Stimulated activated CD4-positive, alpha-beta T cell treated with anti-CD3 and anti-CD28 coated beads, TNF-alpha, amount 100 ng/mL, for 1 hour (primary cell): ENCODE measurements at places on chromosomes 2 and 18.

DNA sequence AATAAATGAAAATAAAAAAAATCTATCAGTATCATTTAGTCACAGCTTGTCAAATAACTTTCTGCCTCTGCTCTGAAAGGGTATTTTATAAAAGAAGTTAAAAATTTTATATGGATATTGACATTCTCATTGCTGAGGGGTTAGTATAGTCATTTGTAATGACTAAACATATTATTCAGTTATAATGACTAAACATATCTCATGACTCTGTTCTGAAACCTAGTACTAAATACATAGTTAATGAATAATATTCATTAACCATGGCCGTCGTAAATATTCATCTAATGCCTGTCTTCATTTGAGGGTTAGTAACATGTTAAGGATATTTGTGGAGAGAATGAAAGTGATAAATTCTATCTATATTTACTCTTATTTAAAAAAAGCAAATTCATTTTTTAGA is 69.1 kb upstream of the MAP4K3 start:
- DNase-seq = no peak

DNA sequence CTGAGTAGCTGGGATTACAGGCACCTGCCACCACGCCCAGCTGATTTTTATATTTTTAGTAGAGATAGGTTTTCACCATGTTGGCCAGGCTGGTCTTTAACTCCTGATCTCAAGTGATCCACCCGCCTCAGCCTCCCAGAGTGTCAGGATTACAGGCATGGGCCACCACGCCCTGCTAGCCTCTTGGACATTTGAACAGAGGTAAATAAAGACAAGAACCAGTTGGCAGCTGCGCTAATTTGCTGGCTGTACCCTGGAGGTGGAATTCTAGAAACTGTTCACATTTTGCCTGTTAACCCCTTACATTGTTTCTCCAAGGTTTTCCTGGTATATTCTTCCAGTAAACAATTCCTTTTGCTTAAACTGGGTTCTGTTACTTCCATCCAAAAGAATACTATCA is 132.9 kb downstream of the CDH2 start:
- DNase-seq = no peak

GRCh38 chr2:4346628-4347027 is 643.3 kb downstream of the DCDC2C start:
- no peak for DNase-seq

DNA sequence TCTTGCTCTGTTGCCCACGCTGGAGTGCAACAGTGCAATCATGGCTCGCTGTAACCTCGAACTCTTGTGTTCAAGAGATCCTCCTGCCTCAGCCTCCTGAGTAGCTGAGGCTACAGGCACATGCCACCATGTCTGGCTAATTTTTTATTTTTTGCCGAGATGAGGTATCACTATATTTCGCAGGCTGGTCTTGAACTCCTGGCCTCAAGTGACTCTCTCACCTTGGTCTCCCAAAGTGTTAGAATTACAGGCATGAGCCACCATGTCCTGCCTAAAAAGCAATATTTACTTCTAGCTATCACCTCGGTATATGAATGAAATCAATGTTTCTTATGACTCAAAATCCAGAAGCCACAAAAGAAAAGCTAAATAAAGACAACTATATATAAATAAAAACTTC is 2.2 kb downstream of the BUB1 start:
- DNase-seq = no peak

DNA sequence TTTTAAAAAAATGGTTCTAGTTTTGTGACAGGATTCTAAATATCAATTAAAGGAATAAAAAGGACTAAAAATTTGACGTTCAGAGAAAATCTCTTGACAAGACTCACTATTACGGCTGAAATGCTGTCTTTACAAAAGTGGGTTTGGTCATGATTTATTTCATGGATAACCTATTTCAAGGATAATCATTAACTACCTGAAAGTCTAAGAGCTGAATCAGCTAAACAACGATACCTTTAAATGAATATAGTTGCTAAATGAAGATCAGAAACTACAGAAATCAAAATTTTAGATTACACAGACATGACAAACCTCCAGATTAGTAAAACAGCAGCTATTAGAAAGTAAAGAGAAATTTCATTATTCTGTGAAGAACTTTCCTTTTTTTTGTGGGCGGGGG is 35.7 kb downstream of the RTTN start:
- DNase-seq = no peak

DNA sequence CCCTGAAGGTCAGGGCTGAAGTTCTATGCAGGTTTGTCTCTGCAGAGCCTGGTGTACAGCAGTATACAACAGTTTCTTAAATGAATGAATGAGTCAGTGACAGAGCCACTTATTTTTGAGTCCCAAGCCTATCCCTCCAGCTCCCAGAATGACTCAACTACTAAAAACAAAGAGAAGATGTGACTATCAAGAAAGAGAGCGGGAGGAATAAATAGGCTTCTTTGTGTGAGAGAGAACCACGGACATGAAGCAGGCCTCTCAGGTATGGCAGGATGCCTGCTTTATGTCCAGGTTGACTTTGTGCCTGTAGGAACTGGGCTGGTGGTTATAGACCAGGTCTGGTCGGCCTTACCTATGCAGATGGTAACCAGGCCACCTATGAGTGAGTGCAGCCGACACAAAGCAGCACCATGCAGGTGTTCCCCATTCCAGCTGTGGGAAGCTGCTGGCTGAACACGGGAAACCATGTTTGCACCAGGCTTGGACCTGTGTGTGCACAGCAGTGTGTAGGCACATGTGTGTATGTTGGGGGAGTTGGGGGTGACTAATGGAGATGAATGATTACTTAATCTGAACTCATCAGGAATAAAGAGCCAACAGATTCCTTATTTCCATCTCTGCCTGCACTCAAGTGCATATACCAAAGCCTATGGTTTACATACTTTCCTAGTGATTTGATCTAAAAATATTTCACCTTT is 171.0 kb downstream of the OSR1 start:
- no peak for DNase-seq

GRCh38 chr18:62777814-62778213 is 62.5 kb downstream of the PHLPP1 start:
- DNase-seq = no peak

- no peak for DNase-seq
Measured at GRCh38 chr2:232817756-232818155, 41.4 kb upstream of the KCNJ13 start.

DNA sequence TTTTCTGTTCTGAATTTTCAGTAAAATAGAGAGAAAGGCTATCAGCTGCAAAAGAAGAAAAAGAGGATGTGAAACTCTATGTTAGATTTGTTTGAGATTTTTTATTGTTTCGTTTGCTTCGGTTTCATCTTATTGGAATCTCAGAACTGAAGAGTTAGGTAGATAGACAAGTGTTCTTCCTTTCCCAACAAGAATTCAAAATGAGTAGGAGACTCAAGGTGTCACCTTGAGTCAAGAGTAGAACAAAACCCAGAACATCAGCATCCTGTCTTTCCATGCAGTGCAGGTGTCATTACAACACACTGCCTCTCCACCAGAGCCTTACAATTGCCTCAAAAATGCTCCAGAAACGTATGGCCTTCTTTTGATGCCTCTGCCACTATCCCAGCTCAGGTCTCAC is 21.1 kb downstream of the NBAS start:
- no peak for DNase-seq

- no peak for DNase-seq
Measured at GRCh38 chr18:7000484-7001096, 117.0 kb downstream of the LAMA1 start.

DNA sequence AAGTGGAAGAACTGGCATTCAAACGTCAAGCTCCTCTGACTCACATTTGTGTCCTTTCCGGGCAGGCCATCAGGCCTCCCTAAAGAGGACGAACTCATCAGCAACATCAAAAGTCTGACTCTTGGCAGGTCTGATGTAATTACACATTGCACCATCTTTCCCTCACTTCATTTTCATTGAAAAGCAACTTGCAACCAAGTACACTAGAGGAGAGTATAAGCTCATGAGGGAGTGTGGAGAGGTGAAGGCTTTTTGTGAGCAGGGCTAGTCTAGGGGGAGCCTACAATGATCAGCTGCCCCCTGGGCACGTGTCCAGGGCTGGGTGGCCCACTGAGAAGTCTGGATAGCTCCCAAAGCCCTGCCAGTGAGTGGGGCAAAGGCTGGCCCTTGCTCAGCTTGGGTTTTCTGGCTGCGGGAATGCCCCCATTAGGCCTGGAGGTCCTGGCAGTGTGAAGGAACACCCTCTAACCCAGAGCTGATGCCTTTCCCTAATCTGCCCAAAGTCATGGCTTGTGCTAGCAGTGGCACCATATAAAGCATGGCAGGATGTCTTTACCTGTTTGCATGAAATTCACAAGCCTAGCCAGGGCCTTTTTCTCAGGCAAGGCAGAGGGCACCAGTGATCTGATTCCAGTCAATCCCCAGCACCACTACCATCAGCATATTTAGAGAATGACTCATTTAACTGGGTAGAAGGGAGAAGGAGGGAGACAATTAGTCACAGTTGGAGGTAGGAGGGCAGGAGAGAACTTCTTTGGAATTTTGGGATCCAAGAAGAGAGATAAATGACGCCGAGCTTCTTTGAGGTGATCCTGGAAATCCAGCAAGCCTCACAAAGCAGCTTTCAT is 8.5 kb upstream of the DAW1 start:
- no peak for DNase-seq

DNA sequence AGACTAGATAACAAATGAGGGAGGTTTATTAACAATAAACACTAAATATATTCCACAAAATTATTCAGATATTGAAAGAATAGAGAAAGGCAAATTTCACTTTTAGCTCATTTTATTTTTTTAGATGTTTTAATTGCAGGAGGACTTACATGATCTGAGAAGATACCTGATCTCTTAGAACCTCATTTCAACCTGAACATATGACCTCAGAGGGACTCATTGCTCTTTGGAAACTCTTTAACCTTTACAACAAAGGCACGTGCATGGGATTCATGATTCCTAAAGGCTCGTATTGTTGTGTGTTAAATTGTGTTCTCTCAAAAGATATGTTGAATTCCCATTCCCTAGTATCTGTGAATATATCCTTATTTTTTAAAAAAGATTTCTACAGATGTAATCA is 35.7 kb upstream of the ITGA4 start:
- DNase-seq = no peak

DNA sequence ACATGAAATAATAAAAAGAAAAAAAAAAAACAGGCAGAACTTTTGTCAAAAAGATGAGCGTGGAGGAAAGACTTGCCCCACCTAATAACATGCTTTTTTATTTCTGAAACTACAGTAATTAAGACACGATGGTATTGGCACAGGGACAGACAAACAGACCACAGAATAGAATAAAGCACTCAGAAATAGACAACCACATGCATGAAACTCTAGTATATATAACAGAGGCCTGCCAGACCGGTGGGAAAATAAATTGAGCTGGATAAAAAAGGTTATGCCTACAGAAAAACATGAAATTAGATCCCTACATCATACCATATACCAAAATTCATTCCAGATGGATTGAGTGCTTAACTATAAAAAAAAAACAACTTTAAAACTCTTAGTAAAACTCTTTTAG is 163.1 kb downstream of the NRP2 start:
- DNase-seq = no peak

DNA sequence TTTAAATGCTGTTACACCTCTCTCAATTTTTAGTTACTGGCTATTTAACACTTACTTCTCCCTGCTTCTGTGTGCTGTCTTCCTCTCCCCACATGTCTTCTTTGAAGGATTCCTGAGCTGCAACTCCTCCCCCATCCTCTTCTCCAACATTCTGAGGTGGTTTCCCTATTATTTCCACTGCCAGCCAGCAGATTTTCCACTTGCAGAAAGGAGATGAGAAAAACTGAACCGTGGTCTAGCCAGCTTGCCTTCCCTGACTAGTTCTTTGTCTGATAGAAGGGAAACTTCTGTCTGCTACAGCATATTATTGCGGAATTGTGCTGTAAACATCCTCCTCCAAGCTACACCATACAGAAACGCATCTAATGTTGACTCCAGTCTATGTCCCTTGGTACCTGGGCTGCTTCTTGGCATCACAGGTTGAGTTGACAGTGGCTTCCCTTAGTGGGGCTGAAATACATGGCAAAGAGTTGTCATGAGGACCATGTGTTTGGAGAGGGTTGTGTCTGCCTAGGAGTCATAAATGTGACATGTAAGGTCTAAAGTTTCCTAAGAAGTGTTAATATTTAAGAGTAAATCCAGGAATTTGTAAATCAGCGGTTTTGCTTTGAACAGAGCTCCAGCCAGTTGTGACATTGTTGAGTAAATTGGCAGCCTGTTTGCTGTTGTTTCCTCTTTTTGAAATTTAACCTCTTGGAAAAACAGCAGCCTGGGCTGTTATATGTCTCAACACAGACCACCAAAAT is 68.3 kb upstream of the RND3 start:
- DNase-seq = no peak

- DNase-seq = no peak
Measured at GRCh38 chr2:73856214-73856613, 27.5 kb downstream of the STAMBP start.

DNA sequence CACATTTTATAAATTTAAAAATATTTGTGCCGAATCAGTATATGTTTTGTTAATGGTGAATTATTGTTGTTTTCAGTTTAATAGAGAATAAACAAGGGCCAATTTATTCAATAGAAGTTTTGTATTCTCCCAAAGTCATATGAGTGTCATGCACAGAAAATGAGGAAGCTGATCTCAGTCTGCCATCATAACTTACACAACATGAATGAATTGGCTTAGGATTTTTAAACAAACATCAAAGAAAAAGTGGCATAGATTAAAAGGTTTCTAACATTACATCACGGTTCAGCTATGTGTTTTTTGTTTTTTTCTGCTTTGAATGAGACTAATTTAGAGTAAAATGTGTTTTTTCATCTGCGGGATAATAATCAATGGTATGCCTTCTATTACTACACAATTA is 123.4 kb upstream of the CTNNA2 start:
- DNase-seq = no peak

GRCh38 chr2:56519806-56520205 is 336.0 kb downstream of the CCDC85A start:
- no peak for DNase-seq

- no peak for DNase-seq
Measured at GRCh38 chr2:144479138-144479537, 40.8 kb downstream of the ZEB2 start.

DNA sequence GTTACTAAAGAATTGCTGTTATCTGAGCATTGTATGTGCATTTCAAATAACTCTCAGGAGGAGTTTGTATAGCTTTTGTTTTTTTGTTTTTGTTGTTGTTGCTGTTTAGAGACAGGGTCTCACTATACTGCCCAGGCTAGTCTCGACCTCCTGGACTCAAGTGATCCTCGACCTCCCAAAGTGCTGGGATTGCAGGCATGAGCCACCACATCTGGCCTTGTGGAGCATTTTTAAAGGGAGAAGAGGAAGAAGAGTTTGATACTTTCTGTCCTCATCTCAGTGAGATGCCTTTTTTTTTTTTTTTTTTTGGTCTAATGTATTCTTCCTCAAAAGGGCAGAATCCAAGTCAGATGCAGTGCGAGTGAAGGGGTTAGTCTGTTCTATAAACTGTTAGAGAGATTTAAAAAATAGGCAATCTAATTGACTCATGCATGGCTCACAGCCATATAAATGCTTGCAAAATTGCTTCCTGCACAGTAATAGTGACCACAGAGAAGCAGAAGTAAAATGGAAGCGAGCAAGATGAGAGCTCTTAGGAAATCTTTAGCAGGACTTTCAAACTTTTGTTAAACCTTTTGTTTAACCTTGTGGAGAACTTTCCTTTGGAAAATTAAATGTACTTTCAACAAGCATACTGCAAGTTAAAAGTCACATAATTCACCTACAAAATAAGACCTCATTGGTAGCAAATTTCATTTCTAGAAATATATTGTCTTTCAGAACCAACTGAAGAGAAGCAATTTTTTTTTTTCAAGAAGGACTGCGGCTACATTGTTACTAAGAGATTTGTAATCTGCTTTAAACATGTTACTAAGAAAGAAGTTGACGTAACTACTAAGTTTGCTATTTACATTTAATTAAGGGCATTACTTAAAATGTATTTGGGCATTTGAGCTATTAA is 52.3 kb upstream of the ROCK1 start:
- no peak for DNase-seq
